Ecto neural progenitor cell (in vitro differentiated cells): ENCODE measurements at places on chromosomes 16 and 17.

DNA sequence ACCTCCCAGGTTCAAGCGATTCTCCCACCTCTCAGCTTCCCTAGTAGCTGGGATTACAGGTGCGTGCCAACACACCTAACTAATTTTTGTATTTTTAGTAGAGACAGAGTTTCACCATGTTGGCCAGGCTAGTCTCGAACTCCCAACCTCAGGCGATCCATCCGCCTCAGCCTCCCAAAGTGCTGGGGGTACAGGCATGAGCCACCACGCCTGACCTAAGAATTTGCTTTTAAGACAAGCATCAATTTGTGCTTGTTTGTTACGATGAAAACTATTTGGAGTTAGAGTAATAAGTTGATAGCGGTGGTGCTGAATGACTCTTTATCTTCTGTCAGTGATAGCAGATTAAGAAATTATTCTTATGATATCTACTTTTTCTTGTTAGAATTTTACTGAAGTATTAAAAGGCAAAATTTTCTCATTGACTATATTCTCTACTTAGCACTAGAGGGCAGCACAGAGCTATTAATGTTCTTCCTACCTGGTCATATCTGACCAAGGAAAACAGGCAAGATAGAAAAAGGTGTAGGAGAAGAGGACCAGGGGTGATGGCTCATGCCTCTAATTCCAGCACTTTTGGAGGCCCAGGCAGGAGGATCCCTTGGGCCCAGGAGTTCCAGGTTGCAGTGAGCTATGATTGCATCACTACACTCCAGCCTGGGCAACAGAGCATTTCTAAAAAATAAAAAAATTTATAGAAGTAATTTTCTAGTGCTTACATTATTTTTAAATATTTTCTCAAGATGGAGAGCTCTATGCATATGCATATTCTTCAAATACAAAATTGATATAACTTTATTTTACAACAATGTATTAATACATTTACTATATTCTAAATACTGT, 24.5 kb downstream of the STXBP4 start:
- DNase-seq = no peak

DNA sequence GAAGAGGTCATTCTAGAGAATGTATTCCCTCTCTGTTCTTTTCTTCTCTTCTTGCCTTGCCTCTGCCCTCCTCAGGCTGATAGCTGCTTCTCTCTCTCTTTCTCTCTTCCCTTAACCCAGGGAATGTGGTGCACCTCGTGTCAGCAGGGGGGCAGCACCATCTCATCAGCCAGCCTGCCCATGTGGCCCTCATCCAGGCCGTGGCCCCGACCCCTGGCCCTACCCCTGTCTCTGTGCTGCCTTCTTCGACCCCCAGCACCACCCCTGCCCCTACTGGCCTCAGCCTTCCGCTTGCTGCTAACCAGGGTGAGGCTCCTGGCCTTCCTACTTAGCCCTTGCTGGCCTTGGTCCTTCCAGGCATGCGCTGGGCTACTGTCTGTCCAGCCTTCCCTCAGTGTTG, 23.5 kb downstream of the SRCAP start:
- DNase-seq = no peak

DNA sequence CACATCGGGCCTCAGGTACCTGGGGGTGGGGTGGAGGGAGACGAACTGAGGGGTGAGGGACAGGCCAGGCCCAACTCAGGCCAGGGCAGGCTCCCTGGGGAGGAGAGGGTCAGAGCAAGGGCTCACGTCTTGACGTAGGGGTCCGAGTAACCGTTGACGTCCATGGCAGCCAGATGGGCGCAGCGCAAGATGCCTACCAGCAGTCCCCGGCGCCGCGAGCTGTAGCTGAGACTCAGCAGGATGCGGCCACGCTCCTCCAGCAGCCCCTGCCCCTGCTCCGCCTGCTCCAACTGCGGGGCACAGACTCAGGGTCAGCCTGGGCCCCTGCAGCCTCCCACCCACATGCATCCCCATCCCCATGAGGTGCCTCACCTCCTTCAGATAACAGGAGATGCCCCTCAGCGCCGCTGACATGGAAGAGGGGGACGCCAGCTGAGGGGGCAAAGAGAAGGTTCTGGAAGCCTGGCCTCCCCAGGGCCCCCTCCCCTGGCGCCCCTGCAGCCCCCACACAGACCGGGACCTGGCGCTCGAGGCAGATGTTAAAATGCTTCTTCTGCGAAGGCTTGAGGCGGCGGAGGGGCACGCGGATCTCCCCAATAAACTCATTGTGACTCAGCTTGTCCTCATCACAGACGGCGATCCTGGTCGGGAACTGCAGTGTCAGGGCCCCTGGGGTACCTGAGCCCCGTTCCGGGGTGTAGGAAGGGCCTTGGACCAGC, 4.0 kb downstream of the DOC2A start:
- DNase-seq = no peak

DNA sequence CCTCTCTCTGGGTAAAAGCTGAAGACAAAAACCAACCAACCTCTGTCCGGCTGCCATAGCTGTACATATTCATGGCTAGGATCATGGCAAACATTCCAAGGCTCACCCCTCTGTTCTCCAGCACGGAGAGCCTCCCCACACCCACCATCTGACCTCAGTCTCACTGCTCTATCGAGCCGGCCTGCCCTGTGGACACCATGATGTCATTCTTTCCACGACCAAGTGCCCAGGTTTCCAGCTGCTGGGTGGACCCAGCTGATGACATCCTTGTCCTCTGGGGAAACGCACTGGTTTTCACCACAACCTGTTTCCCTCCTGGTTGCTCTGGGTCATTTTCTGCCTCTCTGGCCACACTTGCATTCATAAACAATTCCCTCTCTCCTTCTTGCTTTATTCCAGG, 67.7 kb downstream of the NDEL1 start:
- DNase-seq = no peak

GRCh38 chr17:82856361-82856760, 16.5 kb upstream of the ZNF750 start:
- DNase-seq = no peak

DNA sequence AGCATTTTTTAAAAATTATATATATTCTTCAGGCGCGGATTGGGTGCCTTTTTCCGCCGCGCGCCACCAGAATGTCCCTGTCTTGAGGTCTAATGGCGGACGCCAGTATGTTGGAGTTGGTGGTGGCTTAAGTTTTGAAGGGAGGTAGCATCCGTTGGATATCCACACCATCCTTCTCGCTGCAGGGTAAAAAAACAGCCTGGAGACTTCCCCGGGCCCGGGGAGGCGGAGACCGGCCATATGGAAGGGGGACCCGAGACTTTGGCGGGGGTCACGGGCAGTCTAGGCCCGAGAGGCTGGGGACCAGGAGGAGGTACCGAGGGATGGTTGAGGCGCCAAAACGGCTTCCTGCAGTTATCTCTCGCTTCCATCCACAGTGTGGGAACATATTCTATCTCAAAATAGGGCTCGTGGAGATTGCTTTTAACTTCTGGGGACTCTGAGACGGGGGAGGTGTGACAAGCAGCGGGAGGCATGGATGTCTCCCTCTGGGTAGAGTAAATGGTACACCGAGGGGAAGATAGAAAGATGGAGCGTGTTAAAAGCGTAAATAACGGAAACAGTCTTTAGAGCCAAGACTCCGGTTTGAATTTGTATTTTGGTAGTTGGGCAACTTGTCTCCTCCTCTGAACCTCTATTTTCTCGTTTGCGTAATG, at the start of gene SF3B3:
Gene SF3B3, plus strand, starts transcription at position 74 of the 656 bp plus-strand sequence. CDS start 2,841 bp downstream, outside the sequence.
- peak; percentile 80 for DNase-seq

GRCh38 chr17:29444589-29444988, 54.4 kb downstream of the TAOK1 start:
- no peak for DNase-seq

- DNase-seq = no peak
Measured at GRCh38 chr17:55440391-55440790, 18.8 kb upstream of the MMD start.

- no peak for DNase-seq
Measured at GRCh38 chr17:228951-229708, 47.7 kb upstream of the DOC2B start.

- no peak for DNase-seq
Measured at GRCh38 chr17:57881783-57882351, 32.0 kb upstream of the MRPS23 start.

DNA sequence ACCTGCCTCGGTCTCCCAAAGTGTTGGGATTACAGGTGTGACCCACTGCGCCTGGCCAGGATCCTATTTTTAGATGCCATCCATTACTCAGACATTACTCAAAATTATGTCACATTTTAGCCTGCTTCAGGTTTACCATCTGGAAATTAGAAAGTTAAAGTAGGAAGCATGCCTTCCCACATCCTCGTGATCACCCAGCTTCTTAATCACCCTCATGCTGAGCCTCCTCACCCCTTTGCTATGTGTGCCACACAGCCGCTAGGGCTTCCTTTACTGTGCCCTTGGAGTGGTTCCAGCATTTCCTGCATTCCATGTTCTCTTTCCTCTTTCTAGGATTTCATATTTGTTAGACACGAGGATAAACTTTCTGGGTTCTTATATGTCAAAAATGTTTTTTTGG, 9.3 kb downstream of the ADORA2B start:
- DNase-seq = no peak

DNA sequence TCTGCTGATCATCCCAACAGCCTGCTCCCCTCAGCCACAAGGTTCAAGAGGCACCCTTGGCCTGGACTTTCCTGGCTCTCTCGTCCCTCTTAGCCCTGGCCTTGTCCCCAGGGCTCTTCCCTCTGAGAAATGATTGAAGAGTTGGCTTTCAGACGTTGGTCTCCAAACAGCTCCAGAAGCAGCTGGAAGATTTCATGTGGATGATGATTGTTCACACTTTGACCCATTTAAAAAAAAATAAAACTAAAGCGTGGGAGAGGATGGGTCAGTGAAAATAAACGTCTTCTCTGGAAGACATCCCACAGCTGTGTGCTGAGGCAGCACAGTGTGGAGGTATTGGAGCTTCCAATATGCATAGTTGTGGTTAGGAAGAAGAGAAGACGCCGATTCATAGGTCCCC, 54.7 kb upstream of the CDH11 start:
- no peak for DNase-seq

GRCh38 chr17:77881545-77881944, 77.0 kb upstream of the TNRC6C start:
- DNase-seq = no peak

- DNase-seq = no peak
Measured at GRCh38 chr16:86714166-86714565, 135.8 kb downstream of the FOXL1 start.

DNA sequence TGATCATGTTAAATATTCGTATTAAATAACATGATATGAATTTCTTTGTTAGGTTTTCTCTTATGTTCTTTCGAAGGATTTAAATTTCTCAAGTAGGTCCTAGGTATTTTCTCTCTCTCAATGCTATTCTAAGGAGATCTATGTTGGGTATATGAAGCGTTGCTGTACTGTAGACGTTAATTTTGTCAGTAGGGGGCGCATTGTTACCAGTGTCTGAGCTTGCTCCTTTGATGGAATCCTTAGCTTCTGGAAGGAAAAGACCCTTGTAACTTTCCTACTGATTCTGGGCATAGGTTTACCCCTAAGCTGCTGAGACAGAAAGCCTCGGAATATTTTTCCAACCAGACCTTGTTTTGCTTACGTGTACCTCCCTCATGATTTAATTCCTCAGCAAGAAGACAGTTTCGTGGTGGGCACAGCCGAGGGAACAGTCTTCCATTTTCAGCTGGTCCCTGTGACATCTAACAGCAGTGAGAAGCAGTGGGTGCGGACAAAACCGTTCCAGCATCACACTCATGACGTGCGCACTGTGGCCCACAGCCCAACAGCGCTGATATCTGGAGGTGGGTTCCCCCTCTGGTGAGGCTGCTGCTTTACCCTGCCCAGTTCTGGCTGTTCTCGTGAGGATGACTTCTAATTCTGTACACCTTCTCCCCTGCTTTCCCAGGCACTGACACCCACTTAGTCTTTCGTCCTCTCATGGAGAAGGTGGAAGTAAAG, 17.9 kb downstream of the UTP4 start:
- DNase-seq = peak; percentile 53

GRCh38 chr17:64676763-64677162, 14.7 kb upstream of the SMURF2 start:
- DNase-seq = no peak

DNA sequence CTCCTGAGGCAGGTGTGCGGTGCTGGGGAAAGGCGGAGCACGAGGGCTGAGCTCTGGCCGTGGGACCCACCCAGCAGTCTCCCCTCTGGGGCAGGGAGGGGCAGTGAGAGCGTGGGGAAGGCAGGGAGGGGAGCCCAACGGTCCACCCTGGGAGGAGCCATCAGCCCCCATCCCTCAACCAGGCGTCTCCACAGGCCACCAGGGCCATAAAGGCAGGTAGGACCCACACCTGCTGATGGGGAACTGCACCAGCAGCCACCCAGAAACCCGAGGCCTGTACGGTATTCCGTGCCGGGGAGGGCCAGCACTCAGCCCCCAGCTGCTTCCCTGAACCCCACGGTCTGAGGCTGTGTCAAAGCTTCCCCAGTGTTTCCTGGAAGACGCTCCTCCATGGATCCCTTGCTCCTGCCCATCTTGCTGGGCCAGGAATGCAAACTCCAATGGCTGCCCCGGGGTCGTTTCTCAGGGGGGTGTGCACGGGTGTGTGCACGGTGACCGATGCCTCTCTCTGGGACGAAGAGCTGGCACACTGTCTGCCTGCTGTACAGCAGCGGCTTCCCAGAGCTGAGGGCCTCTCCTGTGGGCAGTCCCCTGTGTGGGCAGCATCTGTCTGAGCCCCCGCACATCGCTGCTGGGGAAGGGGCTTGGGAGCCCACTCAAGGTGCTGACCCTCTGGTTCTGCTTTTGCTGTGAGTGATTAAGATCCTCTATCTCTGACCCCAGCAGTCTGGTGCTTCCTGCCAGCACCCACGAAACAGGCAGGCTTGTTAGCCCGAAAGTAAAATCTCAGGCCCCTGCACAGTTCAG, 17.2 kb upstream of the METRNL start:
- DNase-seq = peak; percentile 46
